ENCODE measurements at places on chromosomes 1 and 21.

GRCh38 chr1:17629460-17629859 is 90.0 kb downstream of the ARHGEF10L start:
- DNase-seq = no peak

GRCh38 chr1:39653546-39654031 is 14.1 kb upstream of the HEYL start:
- DNase-seq = peak; percentile 90

DNA sequence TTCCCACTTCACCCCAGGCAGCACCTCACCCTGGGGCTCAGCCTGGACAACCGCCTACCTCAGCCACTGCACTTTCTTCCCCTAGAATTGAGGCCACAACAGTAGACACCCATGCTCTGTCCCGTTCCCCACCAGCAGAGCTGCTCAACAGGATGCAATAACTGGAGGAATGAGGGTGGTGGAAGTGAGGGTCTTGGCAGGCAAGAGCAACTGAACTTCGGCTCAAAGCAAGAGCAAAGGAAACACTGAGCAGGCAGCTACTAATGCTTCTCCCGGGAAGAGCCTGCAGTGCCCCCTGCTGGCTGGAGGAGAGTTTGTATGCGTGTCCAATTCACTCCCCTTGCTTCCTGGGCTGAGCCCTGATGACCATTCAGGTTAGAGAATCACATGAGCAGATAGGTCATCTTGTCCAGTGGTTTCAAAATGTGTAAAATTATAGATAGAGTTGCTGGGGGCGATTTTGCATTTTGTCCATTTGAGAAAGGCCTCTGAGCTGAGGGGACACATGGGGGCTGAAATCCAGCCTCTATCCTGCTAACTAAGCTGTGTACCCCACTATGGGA is 13.9 kb downstream of the NT5C1A start:
- DNase-seq = no peak

- no peak for DNase-seq
Observed at GRCh38 chr1:48552420-48552819, 80.4 kb upstream of the SPATA6 start.

- DNase-seq = no peak
Observed at GRCh38 chr1:99731384-99731783, 35.1 kb downstream of the FRRS1 start.

- DNase-seq = no peak
Observed at GRCh38 chr1:55117941-55118340, 78.6 kb downstream of the PCSK9 start.

GRCh38 chr21:37644636-37645035 is 271.6 kb downstream of the KCNJ6 start:
- no peak for DNase-seq

GRCh38 chr1:167520711-167521206 is 2.4 kb upstream of the CD247 start:
- no peak for DNase-seq

- no peak for DNase-seq
Observed at GRCh38 chr1:109765896-109766615, 2.3 kb upstream of the EPS8L3 start.

- no peak for DNase-seq
Observed at GRCh38 chr1:97744977-97745376, 175.9 kb downstream of the DPYD start.

- DNase-seq = no peak
Observed at GRCh38 chr1:202956969-202957368, 1.1 kb downstream of the ADIPOR1 start.

DNA sequence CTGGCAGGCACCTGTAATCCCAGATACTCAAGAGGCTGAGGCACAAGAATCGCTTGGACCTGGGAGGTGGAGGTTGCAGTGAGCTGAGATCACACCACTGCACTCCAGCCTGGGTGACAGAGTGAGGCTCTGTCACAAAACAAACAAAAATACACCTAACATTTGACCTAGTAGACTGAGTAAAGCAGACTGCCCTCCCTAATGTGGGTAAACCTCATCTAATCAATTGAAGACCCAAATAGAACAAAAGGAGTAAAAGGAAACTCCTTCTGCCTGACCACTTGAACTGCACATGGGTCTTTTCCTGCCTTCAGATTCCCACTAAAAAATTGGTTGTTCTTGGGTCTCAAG is 19.0 kb upstream of the RBM15 start:
- peak; percentile 44 for DNase-seq

DNA sequence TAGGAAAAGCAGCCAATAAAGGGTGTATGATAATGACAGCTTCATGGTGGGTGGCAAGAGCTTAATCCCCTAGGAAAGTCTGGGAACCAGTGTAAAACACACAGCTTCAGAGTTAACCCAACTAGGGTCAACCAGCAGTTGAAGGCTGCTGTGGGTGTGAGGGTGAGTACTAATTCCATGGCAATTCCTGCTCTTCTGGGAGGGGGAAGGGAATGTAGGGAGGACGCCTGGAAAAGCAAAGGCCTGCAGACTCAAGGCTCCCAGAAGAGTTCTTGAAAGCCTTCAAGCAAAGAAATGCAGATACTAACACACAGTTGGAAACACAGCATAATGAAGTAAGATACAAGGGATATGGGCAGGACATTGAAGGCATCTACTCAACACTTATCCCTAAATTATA is 28.1 kb downstream of the TTLL7 start:
- DNase-seq = no peak

DNA sequence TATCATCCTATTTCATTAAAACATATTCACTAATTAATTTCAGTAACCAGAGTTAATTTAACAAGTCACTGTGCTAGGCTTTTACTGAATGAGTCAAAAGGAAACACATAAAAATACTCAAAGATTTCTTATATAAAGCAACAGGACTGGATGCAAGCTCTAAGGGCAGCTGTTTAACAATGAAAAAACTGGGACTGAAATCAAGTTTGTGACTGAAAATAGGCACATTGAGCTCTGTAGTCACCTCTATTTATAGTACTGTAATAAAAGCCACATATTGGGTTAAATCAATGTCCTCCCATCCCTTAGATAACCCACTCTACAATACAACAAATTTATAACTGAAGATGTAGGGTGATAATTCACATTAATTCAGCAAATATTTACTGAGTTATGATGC is 52.4 kb downstream of the SMYD3 start:
- no peak for DNase-seq

DNA sequence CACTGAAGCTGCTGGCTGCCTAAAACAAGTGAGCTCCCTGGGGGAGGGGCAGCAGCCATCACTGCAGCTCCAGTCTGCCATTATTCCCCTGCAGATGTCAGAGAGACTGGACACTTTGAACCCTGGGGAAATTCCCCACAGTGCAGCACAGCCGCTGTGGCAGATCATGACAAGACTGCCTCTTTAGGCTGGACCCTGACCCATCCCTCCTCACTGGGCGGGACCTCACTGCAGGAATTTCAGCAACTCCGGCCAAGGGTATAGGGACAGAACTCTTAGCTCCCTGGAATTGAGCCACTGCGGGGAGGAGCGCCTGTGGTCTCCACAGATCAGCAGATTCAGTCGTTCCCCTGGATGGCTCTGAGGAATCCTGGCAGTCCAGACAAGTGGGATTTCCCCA is 964.6 kb downstream of the BRINP3 start:
- DNase-seq = no peak

DNA sequence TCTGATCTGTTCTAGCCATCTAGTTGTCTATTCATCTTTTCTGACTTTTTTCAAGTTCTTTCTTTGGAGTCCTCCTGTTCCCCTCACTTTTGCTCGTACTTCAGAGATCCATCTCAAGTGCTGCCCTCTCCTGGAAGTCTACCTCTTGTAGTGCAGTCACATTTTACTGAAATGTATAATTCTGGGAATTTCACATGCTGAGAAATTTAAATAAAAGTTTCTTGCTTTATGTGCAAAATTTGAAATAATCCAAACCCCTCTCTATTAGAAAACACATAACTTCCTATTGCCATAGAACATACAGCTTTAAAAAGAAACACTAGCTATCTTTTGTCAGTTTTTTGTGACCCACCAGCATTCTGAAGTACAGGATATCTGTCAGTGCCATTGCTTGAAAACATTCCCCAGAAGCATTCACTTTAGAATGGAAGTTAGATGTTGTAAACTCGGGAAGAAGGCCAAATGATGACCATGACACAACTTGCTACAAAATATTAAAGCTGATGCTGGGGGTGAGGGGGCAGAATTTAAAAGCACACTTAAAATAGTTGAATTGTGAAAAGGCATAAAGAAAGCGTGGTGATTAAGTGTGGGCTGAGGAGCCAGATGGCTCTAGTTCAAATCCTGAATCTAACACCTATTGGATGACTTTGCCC is 22.0 kb downstream of the RLF start:
- no peak for DNase-seq

DNA sequence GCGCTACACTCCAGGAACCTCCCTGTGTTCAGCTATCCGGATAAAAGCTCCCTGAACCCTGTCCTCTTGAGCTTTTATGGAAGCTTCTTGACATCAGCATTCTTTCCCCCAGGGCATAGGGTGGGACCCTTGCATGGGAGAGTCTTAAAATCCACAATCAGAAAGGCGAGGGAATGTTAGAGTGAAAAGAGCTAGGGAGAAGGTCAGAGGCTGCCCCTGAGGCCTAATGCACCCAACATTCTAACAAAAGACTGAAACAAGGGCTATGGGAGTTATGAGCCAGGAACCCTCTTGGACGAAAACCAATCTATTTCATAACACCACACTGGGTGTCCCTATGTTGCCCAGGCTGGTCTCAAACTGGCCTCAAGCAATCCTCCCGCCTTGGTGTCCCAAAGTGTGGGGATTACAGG is 36.7 kb downstream of the NEK2 start:
- no peak for DNase-seq

GRCh38 chr1:56403321-56403720 is 176.0 kb downstream of the PLPP3 start:
- DNase-seq = no peak

- no peak for DNase-seq
Observed at GRCh38 chr1:59218521-59219236, 78.2 kb upstream of the FGGY start.

DNA sequence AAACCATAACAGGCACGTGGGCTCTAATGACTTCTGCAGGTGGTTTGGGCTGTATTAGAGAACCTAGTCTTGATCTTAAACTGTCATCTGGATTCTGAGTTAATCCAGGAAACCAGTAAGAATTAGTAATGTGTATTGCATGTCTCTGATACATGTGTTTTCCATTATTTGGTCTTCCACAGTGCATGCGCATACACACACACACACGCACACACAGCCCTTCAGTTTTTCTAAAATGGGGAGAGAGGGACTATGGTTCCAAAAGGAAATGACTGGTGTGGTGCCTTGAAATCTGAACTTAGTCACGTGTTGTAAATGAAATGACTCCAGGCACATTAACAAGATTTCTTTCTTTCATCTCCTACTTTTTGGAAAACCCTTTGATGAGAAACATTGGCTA is 67.6 kb downstream of the OLFML2B start:
- DNase-seq = no peak

- no peak for DNase-seq
Observed at GRCh38 chr1:70997793-70998192, 49.8 kb downstream of the PTGER3 start.

DNA sequence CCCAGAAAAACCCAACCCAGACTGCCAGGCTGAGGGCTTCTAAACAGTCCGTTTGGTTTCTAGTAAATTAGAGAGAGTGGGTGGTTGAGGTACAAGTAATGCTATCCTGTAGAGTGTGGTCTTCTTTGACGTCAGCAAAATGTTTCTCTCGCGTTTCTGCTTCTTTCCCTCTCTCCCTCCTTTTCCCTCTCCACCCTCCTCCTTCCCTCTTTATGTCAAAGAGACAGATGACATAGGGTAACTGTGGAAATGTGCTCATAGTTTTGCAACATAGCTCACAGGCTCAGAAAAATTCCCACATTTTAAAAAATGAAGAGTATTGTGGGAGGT is 158.3 kb downstream of the TOMM20 start:
- DNase-seq = no peak

GRCh38 chr1:7247158-7247557 is 461.9 kb downstream of the CAMTA1 start:
- DNase-seq = peak; percentile 11

DNA sequence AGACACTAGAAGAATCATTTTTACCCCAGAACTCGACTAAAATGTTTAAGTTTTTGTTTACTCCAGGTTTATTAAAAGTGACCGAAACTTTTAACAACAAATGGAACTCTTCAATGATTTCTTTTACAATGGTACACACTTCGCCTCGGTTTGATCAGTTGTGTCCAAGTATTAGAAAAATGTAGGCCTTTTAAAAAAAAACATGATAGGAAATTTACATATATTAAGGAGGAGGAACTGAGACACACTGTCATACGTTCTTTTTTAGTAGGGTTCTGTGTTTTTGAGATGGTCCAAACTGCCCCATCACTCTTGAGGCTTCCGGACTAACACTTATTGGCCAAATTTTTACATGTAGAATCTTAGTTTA is 1.3 kb downstream of the PRDM2 start:
- no peak for DNase-seq

- DNase-seq = no peak
Observed at GRCh38 chr1:203045821-203046594, 19.7 kb downstream of the PPFIA4 start.

- DNase-seq = no peak
Observed at GRCh38 chr1:109392788-109393616, 4.7 kb downstream of the SORT1 start.

GRCh38 chr1:221800831-221801230 is 58.9 kb upstream of the DUSP10 start:
- peak; percentile 46 for DNase-seq

DNA sequence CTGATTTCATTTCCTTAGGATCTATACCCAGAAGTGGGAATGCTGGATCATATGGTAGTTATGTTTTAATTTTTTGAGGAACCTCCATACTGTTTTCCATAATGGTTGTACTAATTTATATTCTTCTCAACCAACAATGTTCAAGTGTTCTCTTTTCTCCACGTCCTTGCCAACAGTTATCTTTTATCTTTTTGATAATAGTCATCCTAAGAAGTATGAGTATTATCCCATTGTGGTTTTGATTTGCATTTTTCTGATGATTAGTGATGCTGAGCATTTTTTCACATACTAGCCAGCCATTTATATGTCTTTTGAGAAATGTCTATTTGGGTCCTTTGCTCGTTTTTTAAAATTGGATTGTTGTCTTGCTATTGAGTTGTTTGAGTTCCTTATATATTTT is 38.5 kb downstream of the ABCD3 start:
- DNase-seq = no peak

DNA sequence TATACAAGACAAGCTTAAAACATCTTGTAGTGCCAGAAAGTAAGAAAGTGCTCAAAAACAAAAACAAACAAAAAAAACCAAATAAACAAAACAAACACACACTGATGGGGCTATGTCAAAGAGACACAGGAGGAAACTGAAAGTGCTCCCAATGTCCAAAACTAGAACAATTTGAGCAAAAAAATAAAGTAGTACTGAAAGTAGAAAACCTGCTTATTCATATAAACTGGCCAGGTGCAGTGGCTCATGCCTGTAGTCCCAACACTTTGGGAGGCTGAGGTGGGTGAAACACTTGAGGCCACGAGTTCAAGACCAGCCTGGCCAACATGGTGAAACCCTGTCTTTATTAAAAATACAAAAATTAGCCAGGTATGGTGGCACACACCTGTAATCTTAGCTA is 129.9 kb downstream of the GLUL start:
- no peak for DNase-seq

DNA sequence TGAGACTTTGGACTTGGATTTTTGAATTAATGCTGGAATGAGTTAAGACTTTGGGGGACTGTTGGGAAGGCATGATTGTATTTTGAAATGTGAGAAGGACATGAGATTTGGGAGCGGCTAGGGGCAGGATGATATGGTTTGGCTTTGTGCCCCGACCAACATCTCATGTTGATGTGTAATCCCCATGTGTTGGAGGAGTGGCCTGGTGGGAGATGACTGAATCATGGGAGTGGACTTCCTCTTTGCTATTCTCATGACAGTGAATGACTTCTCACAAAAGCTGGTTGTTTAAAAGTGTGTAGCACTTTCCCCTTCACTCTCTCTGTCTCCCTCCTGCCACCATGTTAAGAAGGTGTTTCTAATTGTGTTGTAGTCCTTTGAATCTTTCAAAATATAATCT is 9.3 kb upstream of the PHGDH start:
- no peak for DNase-seq
